ENCODE measurements at places on chromosomes 6 and 20. TPM values are rescaled to one million over a fixed set of nuclear protein-coding genes. Genes with fewer than 3 reads are reported as not detected.

The CAPN11 gene
- not detected for total RNA-seq

DNA sequence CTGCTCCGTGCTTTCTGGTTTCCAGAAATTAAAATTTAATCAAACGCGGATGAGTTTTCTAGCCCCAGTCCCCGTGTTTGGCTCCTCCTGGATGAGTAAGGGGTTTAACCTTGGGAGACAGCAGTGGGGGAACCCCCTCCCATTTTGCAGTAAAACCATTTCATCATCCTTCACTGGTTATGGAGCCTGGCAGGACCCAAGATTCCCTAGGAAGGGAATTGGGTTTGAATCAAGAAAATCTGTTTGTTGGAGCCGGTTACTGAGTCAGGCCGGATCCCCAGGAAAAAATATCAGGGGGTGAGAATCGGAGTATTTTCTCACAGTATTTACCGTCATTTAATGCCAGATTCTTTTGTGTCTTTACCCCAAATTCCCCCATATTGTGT lies 754 bp downstream of the YWHAB start:
- peak overlapping the region; percentile 90 for H3K27ac ChIP-seq
- DNase-seq: no peak
- peak overlapping the region; percentile 91 for H3K4me3 ChIP-seq
- no peaks in the 10 kb centered on the region for H3K36me3 ChIP-seq
- no peaks in the 10 kb centered on the region for H3K27me3 ChIP-seq

The OPRM1 gene
- total RNA-seq: not detected

DNA sequence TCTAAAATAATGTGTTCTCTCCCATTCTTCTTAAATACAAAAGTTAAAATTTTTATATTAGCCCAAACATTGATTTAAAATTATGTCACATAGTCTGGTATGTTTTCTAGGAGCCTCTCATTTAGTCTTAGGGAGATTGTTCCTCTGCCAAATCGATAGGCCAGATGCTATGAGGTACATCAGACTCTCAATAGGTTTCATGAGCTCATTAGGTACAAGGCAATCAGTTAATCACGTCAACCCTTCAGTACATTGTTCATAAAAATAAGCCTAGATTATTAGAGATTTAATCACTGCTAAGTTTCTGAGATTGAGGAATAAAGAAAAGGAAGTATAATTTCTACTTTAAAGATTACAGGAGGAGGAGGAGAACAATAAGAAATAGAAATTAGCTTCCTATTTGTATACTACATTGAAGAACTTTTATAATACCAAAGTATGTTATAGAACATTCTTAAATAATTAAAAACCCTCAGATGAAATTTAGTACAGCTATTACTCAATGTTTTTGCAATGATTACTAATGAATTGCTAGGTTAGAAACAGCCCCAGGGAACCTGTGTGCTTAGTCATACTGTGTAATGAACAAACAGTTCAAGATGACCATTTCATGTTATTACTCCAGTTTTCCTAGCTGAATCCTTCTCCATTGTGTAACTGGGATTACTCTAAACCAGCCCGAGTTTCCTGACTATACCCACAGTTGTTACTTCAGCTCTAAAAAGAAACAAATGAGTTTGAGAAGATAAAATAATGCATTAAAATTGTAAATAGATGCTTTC lies 117.0 kb downstream of the BMP5 start:
- no peaks in the 10 kb centered on the region for H3K27me3 ChIP-seq
- no peak for DNase-seq
- no peak overlapping the region for H3K27ac ChIP-seq
- H3K36me3 ChIP-seq: no peaks in the 10 kb centered on the region
- no peak overlapping the region for H3K4me3 ChIP-seq

- H3K36me3 ChIP-seq: no peaks in the 10 kb centered on the region
- no peak overlapping the region for H3K27ac ChIP-seq
- peaks cover 13% of the 10 kb centered on the region for H3K4me1 ChIP-seq
Measured at GRCh38 chr6:167245591-167245990, 45.5 kb upstream of the UNC93A start.

- peaks cover 32% of the 10 kb centered on the region for H3K4me1 ChIP-seq
- H3K27ac ChIP-seq: no peak overlapping the region
- no peak overlapping the region for H3K4me3 ChIP-seq
- no peak for DNase-seq
- H3K27me3 ChIP-seq: peaks cover 32% of the 10 kb centered on the region
Measured at GRCh38 chr6:107493158-107494057, 3.5 kb downstream of the SOBP start.

The FAM83B gene
- 12.2 TPM for total RNA-seq
